ENCODE measurements at places on chromosomes 13 and 19. TPM values are rescaled to one million over a fixed set of nuclear protein-coding genes. Genes with fewer than 3 reads are reported as not detected.

The MBD3L3 gene
- total RNA-seq, result not detected

The ERICH6B gene
- total RNA-seq, result not detected

The MEIOSIN gene
- not detected for total RNA-seq

The MRI1 gene
- total RNA-seq, result 33.7 TPM

The ANGPTL8 gene
- not detected for total RNA-seq

The CEACAM16 gene
- total RNA-seq, result not detected

The ZNF345 gene
- 2.6 TPM for total RNA-seq

The NPAS1 gene
- not detected for total RNA-seq

The VN1R4 gene
- total RNA-seq, result not detected

The ZNF100 gene
- 13.1 TPM for total RNA-seq

The CEACAM1 gene
- total RNA-seq, result 0.40 TPM

The BRME1 gene
- 9.3 TPM for total RNA-seq

The POSTN gene
- total RNA-seq, result not detected

The ZNF506 gene
- 17.0 TPM for total RNA-seq

The CLEC4M gene
- total RNA-seq, result not detected

The ZNF443 gene
- 2.3 TPM for total RNA-seq

The ERICH4 gene
- total RNA-seq, result not detected

Data from activated T-cell treated with anti-CD3 and anti-CD28 coated beads, Interleukin-2, amount 50 U/mL, for 4 hours (primary cell).